ENCODE measurements at places on chromosomes 6 and 20. TPM values are rescaled to one million over a fixed set of nuclear protein-coding genes. Genes with fewer than 3 reads are reported as not detected.

DNA sequence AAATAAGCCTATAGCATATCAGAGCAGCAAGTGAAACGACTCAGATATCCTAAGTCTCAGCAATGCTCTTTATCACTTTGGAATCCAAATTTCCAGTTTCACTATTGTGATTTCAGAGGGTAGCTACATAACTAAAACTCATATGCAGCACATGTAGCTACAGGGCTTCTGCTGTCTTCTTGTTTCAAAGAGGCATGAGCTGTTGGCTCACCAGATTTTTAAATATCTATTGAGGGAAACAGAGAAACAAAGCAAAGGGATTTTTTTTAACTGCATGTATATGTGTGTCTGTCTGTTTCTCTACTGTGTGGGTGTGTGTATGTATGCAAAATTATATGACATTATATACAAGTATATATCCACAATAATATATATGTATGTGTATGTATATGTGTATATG, 258.4 kb downstream of the HDGFL1 start:
- DNase-seq = no peak

DNA sequence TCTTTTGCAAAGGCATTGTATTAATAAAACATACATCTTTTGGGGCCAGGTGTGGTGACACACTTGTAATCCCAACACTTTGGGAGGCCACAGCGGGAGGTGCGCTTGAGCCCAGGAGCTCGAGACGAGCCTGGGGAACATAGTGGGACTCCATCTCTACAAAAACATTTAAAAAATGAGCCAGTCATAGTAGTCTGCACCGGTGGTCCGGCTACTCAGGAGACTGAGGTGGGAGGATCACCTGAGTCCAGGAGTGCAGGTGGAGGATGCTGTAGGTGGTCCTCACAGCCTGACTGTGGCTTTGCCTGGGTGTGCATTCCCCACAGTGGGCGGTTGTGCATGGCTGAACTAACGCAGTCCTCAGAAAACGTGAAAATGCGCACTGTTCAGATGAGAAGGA, 162.5 kb downstream of the DLL1 start:
- DNase-seq = no peak

GRCh38 chr6:7786214-7786661, 60.3 kb downstream of the BMP6 start:
- DNase-seq = no peak

- no peak for DNase-seq
Observed at GRCh38 chr6:13877051-13877450, 47.7 kb upstream of the RNF182 start.

Gene WFDC12
- not detected for total RNA-seq

Gene RNF144B
- total RNA-seq = 8.4 TPM
